ENCODE measurements at places on chromosomes 5 and 9.

DNA sequence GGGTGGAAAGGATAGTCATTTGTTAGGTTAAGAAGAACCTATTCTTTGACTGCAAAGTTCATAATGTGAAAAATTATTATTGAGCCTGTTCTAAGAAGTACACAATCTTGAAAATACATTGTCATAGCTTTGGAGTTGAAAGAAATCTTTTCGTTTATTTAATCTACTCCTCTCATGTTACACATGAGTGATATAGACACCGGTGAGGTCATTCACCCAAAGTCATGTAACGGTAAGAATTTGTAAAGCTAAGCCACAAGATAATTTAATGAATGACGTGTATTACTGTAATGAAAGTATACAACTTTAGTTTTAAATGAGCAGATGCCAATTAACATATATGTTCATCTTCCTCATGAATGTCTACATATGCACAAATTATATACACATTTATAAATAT, 284.1 kb upstream of the PDE4D start:
- no peak for DNase-seq

DNA sequence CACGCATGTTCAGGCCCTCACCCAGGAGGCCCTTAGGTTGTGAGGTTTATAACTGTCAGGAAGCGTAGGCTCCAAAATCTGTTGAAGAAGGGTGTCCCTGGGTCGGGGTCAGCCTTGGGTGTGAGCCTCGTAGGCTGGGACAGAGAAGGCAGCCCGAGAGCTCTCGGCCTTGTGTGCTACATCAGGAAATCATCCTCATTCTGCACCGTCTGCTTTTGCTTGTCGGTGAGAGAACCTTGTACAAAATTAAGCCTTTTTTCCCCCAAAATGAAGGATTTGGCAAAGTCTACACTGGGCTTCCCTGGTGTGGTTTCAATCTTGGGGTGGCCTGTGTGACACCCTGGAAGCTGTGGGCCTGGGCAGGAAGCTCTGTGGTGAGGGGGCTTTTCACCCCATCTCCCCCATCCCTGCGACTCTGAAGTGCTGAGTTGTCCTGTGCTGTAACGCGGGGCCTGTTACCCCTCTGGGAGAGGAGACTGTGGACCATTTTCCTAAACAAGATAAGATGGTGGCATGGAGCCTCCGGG, 55.3 kb downstream of the AHRR start:
- no peak for DNase-seq

DNA sequence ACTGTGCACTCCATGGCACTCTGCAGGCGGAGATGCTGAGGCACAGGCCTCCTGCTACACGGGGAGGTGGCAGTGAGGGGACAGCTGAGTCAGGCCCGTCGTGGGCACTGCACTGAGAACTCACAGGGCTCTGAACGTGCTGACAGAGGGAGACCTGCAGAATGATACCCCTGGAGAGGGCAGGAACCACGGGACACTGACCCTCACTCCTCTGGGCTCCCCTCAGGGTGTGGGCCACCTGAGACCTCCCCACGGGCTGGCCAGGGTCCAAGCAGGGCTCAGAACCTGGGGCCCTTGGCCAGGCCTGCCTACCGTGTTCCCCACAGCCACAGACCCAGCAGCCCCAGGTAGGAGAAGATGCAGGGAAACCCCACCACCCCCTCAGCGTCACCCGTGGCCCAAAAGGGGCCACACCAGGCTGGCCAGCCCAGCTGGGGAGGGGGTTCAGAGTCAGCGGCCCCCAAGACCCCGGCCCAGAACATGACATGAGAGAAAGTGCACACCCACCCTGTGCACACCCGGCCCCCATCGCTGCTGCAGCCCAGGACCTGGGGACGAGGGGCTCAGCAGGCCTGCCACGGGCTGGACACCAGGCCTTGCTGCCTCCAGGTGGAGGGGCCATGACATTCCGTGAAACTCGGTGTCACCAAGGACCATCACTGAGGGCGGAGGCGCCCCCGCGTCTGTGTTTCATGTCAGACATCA, 30.9 kb downstream of the GLT6D1 start:
- no peak for DNase-seq

- no peak for DNase-seq
Observed at GRCh38 chr9:123964761-123965160, 34.8 kb upstream of the DENND1A start.

GRCh38 chr5:31786090-31786631, 147.2 kb downstream of the PDZD2 start:
- DNase-seq: no peak

DNA sequence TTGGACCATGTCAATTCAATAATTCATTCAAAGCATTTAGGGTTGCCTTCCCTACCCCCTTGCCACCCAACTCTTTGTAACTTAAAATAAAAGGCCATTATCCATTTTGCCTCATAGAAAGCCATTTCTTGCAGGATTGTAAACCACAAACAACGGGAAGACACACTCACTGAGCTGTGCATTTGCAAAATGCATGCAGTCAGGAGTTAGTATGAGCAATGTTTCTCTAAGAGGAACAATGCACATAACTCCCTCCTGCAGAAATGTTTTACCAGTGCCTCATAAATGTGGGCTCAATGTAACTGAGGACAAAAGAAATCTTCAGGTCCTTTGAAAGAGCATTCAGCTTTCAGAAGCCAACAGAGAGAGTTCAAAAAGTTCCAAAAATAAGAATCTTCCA, 98.5 kb upstream of the ABCA1 start:
- DNase-seq: no peak

- no peak for DNase-seq
Observed at GRCh38 chr9:136826703-136827582, 15.3 kb upstream of the AJM1 start.

DNA sequence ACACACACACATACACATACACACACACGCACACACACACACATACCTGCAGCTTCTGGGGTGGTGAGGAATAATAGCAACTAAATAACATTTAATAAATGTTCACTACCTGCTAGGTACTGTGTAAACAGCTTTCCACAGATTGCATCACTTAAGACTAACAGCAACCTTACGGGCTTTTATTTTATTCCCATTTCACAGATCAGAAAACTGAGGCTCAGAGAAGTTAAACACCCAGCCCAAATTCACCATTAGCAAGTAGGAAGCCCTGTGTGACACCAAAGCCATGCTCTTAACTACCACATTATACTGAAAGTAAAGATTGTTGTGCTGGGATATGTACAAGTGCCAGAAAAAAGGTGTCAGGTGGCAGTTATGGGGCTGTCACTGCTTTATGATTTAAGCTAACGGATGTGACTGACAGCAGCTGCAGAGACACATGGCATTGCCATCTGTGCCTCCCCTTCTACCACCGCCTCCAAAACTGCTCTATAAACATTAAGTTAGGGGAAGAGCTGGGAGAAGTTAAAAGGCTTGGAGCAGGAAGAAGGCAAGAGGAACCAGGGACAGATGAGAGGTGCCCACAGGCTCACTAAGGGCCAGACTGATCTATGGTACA, 13.6 kb downstream of the MTMR12 start:
- DNase-seq: no peak

DNA sequence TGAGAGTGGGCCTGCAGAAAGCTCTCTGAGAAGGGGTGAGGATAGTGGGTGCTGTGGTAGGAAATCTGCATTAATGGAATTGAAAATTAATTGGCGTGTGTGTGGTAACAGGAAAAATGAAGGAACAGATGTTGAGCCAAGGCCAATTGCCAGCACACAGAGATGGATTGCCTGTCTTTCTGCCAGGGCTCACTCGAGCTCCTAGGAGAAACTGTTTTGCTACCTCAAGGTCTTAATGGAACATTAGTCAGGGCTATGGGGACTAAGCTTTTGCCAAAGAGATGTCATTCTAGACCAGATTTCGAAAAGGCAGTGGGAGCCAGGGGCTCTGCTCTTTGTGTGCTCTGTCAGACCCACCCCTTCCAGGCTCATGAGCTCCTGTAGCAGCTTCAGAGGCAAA, 124.0 kb upstream of the EFNA5 start:
- DNase-seq: no peak

DNA sequence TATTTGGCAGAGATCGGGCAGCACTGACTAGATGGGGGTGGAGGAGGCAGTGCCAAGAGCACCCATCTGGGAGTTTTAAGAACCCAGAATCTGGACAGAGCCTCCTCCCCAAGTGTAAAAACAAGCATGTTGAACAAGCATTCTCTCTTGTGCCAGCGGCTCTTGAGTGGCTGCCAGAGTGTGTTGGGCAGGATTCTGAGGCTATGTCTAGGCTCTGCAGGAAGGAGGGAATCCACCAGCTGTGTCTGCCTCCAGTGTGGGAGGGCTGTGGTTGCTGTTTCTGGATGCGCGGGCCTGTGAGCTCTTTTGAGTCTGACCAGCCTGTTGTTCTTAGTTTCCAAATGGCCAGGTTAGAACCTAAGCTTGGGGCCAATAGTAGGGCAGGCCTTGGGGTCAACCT, 39.8 kb downstream of the HMCN2 start:
- DNase-seq: no peak

DNA sequence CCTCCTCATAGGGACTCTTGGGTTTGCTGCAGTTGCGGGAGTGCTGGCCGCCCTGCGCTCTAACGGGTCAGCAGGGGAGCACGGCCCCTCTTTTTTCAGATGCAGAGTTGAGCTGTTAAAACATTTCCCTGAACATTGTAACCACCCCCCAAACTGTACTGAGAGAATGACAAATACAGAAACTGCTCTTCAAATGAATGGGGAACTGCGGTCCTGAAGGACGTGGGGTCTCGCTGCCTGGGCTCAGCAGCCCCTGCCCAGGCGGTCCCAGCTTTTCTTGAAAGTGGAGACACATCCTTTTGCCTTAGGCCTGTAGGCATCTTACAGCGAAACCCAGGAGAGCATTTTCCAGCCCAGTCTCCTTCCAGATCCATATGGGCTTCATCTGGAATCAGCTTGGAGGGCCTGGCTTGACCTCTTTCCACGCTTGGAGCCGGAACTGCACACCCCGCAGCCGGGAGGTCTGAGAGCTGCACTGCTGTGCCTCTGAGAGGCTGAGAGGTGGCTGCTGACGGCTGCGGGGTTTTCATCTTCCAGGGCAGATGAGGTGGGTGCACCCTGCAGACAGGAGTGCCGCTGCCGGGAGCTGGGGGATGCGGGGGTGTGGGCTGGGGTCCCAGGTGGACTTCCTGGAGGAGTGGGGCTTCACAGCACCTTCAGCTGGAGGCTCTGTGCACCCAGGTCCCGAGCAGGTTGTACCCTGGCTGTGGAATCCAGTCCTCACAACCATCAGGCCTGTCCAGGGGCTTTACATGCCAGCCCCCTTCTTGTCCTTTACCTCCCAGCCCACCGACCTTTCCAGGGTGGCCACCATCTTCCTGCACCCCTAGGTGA, 1.2 kb upstream of the AGPAT2 start:
- no peak for DNase-seq

DNA sequence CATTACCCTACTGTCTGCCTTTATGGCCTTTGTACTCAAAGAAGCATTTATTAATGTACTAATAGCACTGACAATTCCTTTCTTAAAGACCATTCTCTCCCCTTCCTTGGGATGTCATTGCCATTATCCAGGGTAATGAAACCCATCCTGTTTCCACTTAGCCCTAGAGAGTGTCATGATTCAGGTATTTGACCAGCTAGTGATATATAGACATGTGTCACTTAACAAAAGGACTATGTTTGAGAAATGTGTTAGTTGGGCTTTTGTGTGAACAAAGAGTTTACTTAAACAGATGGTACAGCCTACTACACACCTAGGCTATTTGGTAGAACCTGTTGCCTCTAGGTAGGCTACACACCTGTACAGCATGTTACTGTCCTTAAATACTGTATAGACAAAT, 2.0 kb downstream of the ATP6V0E1 start:
- DNase-seq: no peak

GRCh38 chr9:87278971-87279733, 218.5 kb upstream of the DAPK1 start:
- no peak for DNase-seq

DNA sequence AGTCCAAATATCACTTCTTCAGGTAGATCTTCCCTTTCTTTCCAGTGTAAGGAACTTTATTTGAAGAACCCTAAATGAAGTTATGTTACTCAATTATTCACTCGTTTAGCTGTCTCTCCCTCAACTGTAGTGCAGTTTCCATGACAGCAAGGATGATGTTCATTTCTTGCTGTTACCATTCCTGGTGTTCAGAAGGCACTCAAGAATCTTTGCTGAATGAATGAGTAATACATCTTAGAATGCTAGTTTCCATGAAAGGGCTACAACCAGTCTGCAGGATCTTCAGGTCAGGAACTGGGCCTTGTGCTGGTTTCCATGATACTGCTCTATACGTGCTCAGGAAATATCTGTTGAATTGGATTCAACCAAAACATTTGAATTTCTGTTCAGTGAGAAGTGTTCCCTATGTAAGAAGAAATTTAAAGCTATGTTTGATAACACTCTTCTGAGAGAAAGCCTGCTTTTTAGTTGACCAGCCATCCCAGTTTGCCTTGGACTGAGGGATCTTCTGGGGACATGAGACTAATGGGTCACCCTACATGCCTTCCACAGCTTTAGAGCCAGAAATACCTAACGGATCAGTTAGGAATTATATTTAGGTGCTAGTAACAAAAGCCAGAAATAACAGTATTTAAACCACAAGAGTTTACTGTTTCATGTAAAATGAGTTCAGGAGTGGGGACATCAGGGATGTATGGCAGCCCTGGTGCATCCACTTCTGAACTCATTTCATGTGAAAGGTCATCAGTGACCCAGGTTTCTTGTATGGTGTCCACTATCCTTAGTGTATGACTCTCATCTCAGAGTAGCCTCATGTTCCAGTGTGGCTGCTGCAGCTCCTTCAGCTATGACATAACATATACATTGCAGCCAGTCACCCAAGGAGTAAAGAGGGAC, 500.1 kb upstream of the SGCD start:
- no peak for DNase-seq

GRCh38 chr5:170597872-170598271, 94.1 kb downstream of the KCNIP1 start:
- no peak for DNase-seq

DNA sequence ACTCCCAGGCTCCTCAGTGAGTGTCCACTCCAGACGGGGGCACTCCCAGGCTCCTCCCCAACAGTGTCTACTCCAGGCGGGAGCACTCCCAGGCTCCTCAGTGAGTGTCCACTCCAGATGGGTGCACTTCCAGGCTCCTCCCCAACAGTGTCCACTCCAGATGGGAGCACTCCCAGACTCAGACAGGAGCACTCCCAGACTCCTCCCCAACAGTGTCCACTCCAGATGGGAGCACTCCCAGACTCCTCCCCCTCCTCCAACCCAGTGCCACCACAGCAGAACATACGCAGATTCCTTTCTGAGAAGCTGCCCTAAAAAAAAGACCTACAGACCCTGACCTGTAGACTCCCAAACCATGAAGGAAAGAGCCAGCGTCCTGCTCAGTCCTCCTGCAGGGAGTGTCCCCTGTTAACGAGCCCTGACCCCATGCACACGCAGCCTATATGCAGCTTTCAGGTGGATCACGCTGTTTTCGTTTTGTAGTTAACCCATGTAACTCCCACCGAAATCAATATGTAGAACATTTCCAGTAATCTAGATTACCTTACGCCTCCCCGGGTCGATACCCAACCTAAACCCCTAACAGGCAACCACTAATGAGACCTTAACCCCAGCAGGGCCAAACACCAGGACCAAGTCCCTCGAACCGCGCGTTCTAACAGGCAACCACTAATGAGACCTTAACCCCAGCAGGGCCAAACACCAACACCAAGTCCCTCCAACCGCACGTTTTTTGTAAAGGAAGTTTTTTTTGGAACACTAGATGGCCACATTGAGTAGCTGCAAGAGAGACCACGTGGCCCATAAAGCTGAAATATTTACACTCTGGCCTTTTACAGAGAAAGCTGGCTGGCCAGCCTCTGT, 15.7 kb downstream of the PNPLA7 start:
- no peak for DNase-seq

All from activated T-helper 1 cell treated with Interleukin-2 at 50 U/mL for 16 hours (primary cell).